ENCODE measurements at places on chromosomes 1 and 21.
A peak's percentile ranks its signal among the peaks of the same experiment; 100 is the strongest.

DNA sequence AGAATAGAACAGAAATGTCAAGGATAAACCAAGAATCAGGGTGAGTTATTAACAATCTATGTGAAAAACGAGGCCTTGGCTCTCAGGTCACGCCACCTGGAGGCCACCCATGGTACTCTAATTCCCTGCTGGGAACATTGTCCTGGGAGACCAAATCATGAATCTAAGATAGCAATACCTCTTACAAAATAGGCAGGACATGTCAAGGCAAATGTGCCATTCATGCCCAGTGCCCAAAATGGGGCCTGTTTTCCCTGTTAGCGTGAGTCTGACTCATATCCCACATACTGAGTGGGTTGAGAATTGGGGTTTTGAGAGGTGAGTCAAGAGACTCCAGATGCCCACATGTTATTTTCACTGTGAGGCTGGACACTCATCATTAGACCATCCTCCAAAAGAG, 380.8 kb downstream of the HHIPL2 start:
- peak; percentile 21 for DNase-seq

DNA sequence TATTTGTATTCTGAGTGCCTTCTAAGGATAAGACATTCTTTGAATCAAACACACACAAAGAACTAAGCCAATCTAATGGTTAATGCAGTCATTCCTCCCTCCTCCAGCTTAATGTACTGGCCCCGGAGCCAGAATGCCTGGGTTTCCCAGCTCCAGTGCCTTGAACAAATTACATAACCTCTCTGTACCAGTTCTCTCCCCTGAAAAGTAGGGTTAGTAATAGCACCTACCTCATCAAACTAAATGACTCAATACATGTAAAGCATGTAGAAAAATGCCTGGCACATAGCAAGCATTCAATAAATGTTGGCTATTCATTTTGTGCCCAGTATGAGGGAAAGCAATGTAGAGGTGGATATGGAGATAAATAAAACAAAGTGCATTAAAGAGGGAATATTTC, 14.0 kb downstream of the C1orf52 start:
- no peak for DNase-seq

DNA sequence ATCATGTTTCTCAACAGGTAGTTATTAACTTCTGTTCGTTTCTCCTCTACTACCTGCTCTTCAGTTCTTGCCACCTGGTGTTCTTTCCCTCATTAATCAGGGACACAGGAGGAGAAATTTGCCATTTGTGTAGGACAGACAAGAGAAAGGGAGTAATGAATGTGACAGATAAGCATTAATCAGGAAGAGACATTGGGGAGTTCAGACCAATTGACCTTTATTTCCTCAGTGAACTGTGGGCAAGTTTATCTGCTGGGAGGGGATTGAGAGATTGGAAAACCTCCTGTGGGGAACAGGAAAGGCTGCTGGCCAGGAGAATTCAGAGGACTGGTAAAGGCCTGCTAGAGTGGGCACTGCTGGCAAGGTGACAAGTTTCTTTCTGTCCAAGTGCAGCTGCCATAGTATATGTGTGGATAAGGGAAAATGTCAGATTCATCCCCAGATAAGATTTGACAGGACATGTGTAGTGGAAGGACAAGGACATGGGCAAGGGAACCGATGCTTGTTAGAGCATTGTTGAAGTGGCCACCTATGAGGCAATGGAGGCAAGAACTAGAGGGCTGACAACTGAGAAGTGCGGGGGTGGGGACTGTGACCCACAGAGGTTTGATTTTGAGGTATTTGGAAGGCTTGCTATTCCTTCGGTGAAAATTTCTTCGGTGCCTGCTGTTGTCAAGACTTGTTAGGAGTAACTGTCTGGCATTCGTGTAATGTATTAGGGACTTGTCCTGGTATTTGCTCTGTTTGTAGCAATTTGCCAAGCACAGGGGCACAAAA, 12.6 kb downstream of the SZT2 start:
- no peak for DNase-seq

DNA sequence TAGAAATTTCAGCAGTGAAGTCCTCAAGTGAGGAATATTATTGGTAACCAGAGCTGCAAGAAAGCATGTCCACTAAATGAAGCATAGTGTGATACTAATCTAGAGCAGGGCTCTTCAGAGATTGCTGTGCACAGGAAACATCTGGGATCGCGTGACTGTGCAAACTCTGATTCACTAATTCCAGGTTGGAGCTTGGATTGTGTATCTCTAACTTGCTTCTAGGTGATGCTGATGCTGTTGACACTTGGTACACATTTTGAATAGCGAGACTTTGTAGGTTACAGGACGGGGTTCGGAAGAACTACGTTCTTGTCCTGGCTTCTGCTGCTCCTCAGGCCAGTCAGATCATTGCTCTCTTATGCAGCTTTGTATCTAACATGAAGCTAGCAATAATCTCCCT, 66.5 kb downstream of the PRRX1 start:
- DNase-seq, result no peak

DNA sequence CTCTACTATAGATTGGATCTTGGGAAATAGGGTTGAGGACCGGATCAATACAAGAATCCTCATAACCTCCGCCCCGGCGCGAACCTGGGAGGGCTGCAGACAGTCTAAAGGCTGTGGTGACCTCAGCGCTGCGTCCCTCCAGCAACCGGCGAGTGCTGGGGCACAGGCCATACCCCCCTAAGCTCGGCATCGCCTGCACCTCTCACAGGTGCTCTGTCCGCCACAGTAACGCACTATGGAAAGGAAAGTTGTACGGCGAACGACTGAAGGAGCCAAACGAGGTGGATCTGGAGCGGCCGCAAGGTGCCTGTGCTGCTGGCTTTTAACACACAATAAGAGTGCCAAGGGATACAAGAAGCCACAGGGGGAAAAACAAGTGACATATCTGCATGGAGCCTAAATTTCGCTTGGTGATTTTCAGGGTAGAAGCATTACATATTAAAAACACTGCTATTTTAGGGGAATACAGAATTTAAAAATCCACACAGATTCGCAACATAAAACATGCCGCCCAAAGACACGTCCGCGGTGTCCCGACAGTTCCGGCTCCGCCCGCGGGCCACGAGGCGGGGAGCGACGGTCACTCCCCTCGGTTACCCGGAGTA, 1.4 kb upstream of the RBM15 start:
- peak; percentile 46 for DNase-seq

- DNase-seq, result peak; percentile 74
Measured at GRCh38 chr1:193019442-193020026, 39.6 kb downstream of the UCHL5 start.

DNA sequence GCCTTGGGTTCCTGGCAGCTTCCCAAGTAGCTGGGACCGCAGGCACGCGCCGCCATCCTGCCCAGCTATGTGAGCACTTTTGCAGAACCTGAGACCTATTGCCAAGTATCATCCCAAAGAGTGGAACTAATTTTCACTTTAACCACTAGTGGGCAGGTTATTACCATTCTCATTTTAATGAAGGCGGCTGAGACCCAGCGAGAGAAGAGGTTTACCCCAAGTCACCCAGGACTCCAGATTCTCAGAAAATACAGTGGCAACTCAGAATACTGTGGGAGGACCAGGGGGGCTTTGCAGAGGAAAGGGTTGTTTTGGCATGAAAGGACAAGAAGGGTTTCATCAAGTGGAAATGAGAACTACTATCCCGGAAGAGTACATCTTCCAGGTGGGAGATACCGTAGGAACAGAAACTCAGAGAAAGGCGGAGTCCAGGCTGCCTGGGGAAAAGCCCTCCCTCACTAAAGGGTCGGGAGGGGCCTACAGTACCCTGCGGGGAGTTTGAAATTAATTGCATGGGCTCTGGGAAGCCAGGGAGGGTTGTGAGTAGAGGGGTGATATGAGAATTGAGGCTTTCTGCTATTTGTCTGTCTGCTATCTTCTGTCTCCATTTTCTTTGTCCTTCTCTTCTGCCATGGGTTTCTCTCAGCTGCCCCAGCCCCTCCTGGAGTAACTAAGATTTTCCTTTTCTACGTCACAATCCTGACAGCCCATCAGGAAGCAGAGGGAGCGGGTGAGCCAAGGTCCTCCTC, 7.2 kb upstream of the SEMA4A start:
- DNase-seq, result peak; percentile 76

DNA sequence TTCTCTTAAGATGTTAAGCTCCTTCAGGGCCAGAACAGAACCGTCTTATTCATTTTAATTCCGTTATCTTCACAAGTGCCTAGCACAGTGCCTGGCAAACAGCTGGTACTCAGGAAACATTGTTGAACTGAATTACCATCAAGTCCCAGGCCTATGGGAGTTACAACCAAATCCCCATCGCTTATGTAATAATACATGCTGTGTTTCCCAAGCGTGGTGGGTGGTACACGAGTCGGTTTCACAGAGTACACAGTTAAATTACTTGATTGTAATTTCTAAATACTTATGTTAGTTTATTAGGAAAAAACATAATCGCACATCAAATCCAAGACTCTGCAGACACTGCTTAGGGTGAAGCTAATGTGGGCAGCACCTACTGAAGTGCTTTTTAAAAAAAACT, 1.0 kb downstream of the ANGEL2 start:
- DNase-seq, result peak; percentile 76

- no peak for DNase-seq
Measured at GRCh38 chr1:4658643-4659628, 4.5 kb downstream of the AJAP1 start.

DNA sequence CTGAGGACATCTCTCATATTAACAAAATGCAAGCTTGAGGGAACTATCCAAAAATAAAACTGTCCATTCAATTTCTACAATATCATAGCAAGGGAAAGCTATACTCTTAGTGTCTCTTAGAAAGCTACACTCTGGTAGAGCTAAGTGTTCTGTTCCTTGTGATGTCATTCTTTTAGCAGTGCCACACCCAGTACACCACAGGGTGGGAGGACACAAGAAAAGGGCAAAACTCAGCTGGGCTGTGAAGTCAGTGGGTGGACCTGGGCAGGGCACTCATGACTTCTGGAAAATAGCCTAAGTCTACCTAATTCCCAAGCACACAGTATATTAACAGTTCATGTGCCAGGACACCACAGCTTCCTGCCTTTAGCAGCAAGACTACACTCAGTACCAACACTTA, 42.2 kb upstream of the TNFSF4 start:
- DNase-seq, result peak; percentile 69

DNA sequence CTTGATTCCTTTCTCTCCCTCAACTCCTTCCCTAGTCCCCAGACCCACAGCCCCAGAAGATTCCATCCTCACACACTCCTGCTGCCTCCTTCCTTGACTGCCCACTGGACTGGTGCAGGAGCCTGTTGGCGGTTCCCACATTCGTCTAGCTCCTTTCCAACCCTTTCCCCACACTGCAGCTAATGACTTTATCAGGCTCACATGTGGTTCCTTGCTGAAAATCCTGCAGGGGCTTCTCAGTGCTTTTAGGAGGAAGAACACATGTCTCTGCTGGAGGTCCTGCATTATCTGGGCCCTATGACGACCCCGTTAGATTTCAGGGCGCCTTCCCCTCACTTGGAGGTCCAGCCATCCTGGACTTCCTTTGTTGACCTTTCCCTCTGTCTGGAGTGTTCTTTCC, 50.2 kb downstream of the EDN2 start:
- no peak for DNase-seq

GRCh38 chr1:36238433-36238832, 14.2 kb downstream of the THRAP3 start:
- peak; percentile 26 for DNase-seq

- no peak for DNase-seq
Measured at GRCh38 chr1:59193443-59194093, 103.3 kb upstream of the FGGY start.

- peak; percentile 25 for DNase-seq
Measured at GRCh38 chr1:194295685-194296084, 1109.3 kb upstream of the B3GALT2 start.

DNA sequence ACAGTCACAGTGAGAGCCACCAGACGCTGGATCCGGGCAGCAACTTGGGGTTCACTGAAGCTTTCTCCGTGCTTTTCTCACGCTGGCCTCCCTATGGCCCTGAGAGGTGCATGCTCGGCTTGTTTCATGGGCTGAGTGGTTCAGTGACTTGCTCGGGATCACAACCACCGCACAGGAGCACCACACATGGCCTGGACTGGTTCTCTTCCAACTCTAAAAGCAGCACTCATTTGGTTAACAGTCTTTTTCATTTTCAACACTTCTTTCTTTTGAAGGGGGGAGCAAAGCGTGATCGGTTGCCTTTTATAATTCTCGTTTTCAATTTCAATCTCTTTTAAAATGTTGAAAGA, 26.2 kb downstream of the UBIAD1 start:
- no peak for DNase-seq

- no peak for DNase-seq
Measured at GRCh38 chr1:28965271-28965870, 51.0 kb downstream of the EPB41 start.

DNA sequence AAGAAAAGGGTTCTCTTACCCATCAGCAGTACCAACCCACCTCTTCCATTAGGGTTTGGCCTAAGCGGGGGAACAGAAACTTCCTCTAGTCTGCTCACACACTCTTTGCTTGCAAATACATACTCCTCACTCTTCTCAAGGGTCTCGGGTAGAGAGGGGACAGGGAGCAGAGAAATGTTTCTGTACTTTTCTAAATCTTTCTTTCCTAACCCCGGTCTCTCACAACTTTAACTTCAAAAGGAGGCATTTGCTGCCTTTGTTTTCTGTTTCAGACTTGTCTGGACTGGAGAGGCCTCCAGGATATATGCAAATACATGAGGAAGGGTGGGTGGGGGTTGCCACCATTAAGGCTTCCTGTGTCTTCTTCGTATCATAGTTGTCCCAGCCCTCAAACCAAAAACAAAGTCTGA, 10.5 kb upstream of the LAX1 start:
- DNase-seq, result peak; percentile 74

GRCh38 chr1:159851407-159851806, 11.1 kb downstream of the VSIG8 start:
- DNase-seq, result peak; percentile 58

DNA sequence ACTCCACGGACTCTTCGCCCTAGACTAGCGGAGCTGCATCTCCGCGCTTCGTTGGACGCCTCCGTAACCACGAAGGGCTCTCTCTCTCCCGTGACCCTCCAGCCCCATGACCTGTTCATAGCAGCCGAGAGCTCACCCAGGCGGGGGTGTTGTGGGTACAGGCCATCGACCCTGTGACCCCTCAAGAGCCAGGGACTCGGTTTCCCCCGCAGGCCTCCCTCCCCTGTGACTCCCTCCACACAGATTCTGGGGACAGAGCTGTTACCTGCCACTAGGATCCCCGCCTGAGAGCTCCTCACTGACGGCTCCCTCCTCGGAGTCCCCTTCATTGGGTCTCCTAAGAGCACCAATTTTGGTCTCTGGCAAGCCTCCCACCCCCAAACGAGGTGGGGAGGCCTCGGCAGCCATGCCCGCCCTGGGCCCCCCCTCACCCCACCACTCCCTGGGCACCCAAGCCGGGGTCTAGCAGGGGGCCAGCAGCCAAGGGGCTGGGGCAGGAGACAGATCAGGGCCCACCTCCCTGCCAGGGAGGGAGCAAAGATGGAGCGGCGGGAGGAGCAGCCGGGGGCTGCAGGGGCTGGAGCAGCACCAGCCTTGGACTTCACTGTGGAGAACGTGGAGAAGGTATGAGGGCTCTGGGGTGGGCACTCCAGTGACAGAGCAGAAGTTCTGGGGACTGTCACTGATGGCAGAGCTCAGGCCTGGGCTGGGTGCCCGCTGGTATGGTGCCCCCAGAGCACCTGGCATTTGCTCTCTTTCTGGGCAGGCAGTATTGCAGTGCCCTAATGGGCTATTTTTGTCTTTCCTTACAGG, 517 bp downstream of the IPO13 start:
- no peak for DNase-seq

- DNase-seq, result no peak
Measured at GRCh38 chr1:11980676-11980972, 380 bp downstream of the MFN2 start.

- peak; percentile 92 for DNase-seq
Measured at GRCh38 chr1:167797015-167797414, 75.2 kb downstream of the MPZL1 start.

Measured in inflammatory macrophage treated with lipopolysaccharide for 4 hours (primary cell).